ENCODE measurements at places on chromosomes 13 and 19. TPM values are rescaled to one million over a fixed set of nuclear protein-coding genes. Genes with fewer than 3 reads are reported as not detected.

KRTDAP gene
- polyA plus RNA-seq: 0.40 TPM

DNA sequence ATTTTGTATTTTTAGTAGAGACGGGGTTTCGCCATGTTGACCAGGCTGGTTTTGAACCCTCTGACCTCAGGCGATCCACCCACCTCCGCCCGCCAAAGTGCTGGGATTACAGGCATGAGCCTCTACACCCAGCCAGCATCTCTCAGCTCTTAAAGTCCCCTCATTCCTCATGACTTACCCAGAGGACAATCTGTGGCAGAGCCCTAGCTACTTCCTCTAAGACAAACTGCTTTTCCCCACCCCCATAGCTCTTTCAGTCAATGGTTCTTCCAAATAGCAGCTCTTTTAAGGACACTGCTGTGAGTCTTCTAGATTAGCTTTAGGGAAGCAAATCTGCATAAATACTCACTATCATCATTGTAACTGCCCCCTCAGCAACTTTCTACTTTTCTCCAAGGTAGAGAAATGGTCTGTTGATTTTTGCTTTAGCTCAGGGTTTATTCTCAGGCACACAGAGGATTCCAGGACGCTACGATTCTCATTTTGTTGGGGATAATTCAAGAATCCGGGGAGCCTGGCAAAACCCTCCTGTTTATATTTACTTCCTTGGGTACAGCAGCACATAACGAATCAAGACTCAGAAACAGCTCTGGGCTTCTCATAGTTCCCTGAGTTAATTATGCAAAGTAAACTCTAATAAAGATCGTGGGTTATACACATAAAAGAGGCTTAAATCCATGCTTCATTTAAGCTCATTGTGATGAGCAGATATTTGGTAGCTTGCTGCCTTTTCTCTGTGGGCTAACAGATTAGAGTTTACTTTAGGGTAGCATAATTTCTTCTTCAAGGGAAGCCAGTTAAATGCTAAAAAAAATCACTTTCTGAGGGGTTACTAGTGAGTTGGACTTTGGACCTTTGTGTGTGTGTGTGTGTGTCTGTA lies 357.4 kb downstream of the TDRD3 start:
- no peak for DNase-seq

DNA sequence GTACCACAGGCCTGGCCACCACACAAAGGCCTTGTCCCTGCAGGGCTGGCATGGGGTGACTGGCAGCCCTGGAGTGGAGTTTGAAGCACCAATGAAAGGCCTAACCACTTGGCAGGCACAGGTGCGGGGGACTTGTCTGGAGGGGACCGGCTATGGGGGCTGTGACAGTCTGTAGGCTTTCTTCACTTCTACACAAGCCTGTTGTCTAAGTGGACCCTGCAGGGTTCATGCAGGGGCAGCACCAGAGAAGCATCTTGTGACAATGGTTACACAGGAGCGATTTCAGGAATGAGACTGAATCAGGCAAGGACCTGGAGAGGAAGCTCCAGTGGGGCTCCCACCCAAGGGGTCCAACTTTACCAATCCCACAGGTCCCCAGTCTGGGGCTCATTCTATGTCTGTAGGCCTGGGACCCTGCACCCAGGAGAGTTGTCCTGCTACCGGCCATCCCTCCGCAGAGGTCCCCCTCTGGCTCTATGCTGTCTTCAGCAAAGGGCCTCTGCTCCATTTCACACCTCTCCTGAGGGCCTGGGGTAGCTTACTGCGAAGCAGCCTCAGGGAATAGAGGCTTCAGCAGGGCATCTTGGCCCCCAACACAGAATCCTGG lies 2.3 kb upstream of the ZNF837 start:
- no peak for DNase-seq

DNA sequence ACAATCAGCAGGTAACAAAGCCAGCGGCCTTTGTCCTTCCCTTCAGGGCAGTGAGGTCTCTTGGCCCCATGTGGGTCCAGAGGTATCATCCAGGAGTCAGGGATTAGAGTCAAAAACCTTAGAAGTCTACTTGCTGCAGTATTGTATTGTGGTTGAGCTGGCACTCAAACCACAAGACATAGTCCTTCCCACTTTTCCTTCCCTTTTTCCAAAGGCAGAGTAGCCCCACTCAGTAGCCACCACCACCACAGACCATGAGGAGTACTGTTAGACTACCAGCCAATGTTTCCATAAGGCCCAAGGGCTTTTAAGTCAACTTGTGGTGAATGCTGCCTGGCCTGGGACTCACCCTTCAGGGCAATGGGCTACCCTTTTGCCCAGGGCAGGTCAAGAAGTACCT lies 27.1 kb upstream of the CCNA1 start:
- no peak for DNase-seq

TRPM4 gene
- polyA plus RNA-seq: 32.8 TPM
